ENCODE measurements at places on chromosomes 4 and X. TPM values are rescaled to one million over a fixed set of nuclear protein-coding genes. Genes with fewer than 3 reads are reported as not detected.

NKX3-2 gene
- total RNA-seq, result under 0.01 TPM

SLITRK4 gene
- 0.20 TPM for total RNA-seq

LDOC1 gene
- total RNA-seq, result 7.1 TPM

FRMPD3 gene
- not detected for total RNA-seq

CLDN34 gene
- total RNA-seq, result 0.20 TPM

GAGE12E gene
- total RNA-seq, result not detected

TMA16 gene
- 14.9 TPM for total RNA-seq

MAP9 gene
- total RNA-seq, result under 0.01 TPM

DMRTC1 gene
- not detected for total RNA-seq

PARM1 gene
- not detected for total RNA-seq

CTAG2 gene
- not detected for total RNA-seq

All from lung microvascular endothelial cell (primary cell).